ENCODE measurements at places on chromosomes 3 and 15.

DNA sequence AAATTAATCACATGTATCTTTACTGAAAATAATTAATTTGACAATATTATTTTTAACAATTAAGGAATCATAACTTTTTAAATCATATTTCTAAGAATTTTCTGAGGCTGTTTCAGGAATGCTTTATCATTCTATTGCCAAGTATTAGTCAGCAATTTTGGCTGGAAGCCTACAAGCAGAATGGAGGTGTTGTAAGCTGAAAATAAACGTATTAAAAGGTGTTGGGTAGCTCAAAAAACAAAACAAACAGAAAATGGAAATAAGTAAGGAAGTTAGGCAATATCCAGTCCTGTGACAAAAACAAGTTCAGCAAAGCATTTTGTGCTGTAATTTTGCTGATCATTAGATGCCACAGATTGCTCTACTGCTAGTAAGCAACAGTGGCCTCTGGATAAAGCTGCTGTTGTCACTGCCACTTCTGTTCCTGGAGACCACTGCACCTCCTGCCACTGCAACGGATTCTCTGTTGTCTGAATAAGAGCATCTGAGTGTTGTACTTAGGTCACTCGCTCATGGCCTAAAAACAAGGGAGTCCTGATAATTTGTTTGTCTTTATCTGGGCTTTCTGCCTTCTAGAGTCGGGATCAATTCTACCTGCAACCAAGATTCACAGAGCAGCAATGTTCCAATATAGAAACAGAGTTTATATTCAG lies 63.5 kb upstream of the SLITRK3 start:
- H3K36me3 ChIP-seq = no peaks in the 10 kb centered on the region
- H3K4me3 ChIP-seq = no peak overlapping the region
- no peaks in the 10 kb centered on the region for H3K4me1 ChIP-seq
- no peaks in the 10 kb centered on the region for H3K27me3 ChIP-seq
- no peak for DNase-seq

- no peaks in the 10 kb centered on the region for H3K27me3 ChIP-seq
- DNase-seq = no peak
- H3K36me3 ChIP-seq = no peaks in the 10 kb centered on the region
- peaks cover 11% of the 10 kb centered on the region for H3K4me1 ChIP-seq
- H3K4me3 ChIP-seq = peak within 1 kb of the TSS; percentile 63
Measured at GRCh38 chr15:40843885-40844695, at the start of gene SPINT1. Gene SPINT1, plus strand, starts transcription at chr15:40844048. Its CDS starts 507 bp downstream, at chr15:40844555.

DNA sequence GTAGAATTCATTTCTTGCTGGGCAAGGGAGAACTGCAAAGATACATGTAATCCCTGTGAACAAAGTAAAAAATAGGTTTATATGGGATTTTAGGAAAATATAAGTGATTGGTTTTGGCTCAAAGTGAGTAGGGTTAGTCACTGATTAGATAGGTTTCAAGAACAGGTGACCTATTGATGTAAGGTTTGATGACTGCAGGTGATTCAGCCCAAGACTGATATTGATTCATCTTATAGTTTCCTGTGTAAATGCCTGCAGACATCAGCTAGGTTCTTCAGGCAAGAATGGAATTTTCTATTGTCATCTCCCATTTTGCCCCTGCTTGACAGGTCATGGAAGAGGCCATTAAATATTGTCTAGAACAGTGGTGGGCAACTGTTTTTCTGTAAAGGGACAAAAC lies 23.9 kb upstream of the ARID3B start:
- no peak overlapping the region for H3K27ac ChIP-seq
- no peaks in the 10 kb centered on the region for H3K27me3 ChIP-seq
- H3K4me3 ChIP-seq = no peak overlapping the region
- no peaks in the 10 kb centered on the region for H3K4me1 ChIP-seq

DNA sequence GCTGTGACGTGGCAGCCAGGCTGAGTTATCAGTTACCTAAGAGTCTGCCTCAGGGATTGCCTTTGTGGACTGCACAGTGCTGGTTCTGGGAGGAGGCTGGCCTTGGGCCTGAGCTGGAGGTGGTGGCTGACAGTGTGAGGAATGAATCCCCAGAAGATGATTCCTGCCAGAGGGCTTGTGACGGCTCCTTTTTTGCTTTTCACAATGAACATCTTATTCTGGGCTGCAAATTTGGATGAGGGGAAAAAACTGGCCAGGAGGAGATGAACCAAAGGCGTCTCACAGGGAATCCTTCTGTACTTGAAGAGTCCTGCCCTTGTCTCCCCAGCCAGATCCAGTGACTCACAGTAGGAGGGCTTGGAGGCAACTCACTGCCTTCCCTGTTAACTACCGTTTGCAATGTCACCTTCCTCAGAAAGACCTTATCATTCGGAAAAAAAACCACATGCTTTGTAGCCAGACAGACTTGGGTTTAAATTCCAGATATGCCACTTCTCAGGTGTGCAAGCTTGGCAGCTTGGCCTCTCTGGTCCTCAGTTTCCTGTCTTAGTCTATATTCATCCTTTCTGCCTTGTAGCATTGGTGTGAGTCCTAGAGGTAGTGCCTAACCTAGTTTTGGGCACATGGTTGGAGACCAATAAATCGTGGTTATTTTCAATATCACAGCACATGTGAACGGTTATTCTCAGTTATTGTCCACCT lies 19.1 kb downstream of the ST6GAL1 start:
- H3K27ac ChIP-seq = peak overlapping the region; percentile 86
- no peak overlapping the region for H3K4me3 ChIP-seq
- H3K4me1 ChIP-seq = peaks cover 10% of the 10 kb centered on the region

- no peaks in the 10 kb centered on the region for H3K4me1 ChIP-seq
- H3K36me3 ChIP-seq = no peaks in the 10 kb centered on the region
- DNase-seq = no peak
- H3K4me3 ChIP-seq = no peak overlapping the region
- H3K27me3 ChIP-seq = no peaks in the 10 kb centered on the region
Measured at GRCh38 chr3:41574900-41575299, 375.6 kb downstream of the CTNNB1 start.

DNA sequence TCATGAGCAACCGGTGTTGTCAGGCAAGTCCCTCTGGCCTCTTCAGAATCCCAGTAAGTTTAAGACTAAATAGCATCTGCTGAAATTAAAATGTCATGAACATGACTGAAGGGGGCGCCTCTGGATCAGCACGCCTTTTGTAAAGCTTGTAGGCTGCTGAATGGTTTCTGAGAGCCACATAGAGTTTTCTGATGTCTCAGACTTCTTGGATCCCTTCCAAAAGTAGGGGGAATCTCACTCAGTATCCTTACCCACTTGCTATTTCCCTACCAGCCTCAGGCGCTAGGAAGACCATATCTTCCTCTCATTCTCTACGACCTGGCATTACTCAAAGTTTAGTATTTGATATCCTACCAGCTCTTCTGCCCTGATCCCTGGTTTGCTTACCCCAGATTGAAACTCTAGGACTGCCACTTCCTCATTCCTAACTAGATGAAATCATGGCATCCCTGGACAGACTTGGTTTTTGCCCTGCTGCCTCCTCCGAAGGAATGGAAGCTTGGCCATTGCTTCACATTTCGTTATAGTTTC lies 62.7 kb upstream of the CD47 start:
- H3K4me3 ChIP-seq = no peak overlapping the region
- no peaks in the 10 kb centered on the region for H3K4me1 ChIP-seq
- DNase-seq = no peak
- H3K27me3 ChIP-seq = no peaks in the 10 kb centered on the region
- H3K36me3 ChIP-seq = no peaks in the 10 kb centered on the region

DNA sequence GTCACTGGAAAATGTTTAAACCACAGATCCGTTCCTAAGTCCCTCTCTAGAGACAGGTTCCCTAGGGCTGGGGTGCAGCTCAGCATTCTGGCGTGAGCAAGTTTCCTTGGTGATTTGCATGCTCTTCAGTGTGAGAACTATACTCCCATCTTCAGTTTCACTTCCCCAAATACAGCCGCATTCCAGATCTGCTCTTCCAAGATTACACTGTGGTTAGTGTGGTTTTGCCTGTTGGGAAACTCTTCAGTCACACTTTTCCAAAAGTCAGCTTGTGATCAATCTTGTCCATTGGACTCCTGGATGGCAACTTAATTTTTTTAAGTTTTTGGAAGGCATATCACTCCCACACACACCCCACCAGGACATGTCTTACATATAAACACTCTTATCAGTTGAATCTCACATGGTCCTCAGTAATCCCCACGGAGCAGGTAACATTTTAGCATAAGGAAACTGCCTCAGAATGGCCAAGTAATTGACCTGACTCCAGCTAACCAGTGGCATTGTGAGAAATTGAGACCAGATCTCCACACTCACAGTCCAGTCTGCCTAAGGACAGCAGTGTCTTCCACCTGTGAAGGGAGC lies 33.5 kb upstream of the PTPN23 start:
- peaks cover 33% of the 10 kb centered on the region for H3K36me3 ChIP-seq
- H3K4me3 ChIP-seq = no peak overlapping the region
- no peaks in the 10 kb centered on the region for H3K27me3 ChIP-seq
- no peaks in the 10 kb centered on the region for H3K4me1 ChIP-seq
- H3K27ac ChIP-seq = no peak overlapping the region

- H3K36me3 ChIP-seq = no peaks in the 10 kb centered on the region
- no peak for DNase-seq
- no peak overlapping the region for H3K27ac ChIP-seq
- no peak overlapping the region for H3K4me3 ChIP-seq
Measured at GRCh38 chr3:180828723-180829408, 83.6 kb upstream of the FXR1 start.

DNA sequence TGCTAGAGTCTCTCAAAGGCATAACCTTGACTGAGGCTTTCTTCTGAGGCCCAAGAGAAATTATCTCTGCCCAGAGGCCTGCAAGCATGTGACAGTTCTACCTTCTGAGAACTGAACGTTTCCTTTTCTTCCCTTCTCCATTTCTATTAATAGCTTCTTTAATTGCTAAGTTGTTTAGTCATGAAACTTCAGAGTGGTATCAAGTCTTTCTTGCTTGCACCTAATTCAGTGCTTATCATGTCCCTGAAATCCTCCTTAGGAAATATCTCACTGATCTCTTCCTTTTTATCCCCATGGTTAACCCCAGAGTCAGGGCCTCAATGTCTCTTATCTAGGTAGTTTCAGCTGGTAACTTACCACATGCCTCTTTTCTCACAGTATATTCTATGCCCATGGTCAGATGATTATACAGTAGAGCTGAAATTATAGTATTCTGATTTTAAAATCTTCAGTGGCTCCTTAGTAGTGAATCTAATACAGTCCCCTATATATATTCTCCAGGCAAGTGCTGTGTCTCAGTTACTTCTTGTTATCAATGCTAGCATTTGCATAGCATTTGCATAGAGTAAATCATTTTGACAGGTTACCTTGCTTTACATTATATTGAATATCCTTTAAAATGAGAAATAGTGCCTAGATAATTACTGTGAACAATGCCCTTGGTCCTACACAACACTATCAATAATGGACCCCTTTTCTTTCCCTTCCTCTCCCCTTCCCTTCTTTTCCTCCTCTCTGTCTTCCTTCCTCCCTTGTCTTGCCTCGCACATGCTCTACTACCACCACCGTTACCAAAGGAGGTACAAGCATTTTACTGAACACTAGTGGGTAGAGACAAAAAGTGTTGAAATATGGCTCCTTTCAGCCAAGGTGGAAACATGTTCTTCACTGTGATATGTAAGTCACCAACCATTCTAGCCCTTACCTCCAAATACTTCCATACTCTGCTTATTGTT lies 33.0 kb downstream of the KBTBD8 start:
- no peaks in the 10 kb centered on the region for H3K4me1 ChIP-seq
- no peak for DNase-seq
- H3K4me3 ChIP-seq = no peak overlapping the region
- H3K27me3 ChIP-seq = no peaks in the 10 kb centered on the region
- H3K27ac ChIP-seq = no peak overlapping the region
- H3K36me3 ChIP-seq = no peaks in the 10 kb centered on the region

DNA sequence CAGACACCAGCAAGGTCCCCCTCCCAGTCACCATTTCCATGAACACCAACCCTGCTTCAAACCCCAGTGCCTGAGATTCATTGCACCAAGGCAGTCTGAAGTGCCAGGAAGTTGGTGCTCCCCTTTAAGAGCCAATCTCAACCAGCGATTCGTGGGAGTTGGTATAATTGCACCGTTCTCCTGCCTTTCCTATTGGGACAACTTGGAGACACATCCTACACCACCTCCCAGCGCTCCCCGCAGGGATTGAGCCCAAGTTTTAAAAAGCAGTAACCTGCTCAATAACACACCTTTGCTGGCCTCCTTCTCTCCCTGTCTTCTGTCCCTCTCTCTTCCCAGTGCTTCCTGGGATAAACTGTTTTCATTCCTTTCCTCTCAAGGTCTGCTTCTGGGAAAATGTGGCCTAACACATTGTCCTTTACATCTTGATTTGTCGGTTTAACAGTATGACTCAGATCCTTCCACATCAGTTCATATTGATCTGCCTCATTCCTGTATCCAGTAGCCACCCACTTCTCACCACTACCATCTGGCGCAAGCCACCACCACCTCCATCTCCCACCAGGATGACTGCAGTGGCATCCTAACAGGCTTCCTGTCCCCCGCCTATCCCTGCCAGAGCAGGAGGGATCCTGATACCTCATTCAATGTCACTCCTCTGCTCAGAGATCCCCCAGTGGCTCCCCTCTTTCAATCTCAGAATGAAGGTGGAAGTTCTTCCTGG lies 37.8 kb upstream of the HRH1 start:
- H3K4me3 ChIP-seq = no peak overlapping the region
- H3K36me3 ChIP-seq = no peaks in the 10 kb centered on the region
- H3K4me1 ChIP-seq = no peaks in the 10 kb centered on the region
- H3K27me3 ChIP-seq = no peaks in the 10 kb centered on the region
- no peak overlapping the region for H3K27ac ChIP-seq
- DNase-seq = no peak

GRCh38 chr3:141020143-141020830 lies 30.9 kb upstream of the SPSB4 start:
- H3K27me3 ChIP-seq = no peaks in the 10 kb centered on the region
- H3K4me1 ChIP-seq = no peaks in the 10 kb centered on the region
- no peaks in the 10 kb centered on the region for H3K36me3 ChIP-seq
- DNase-seq = no peak

- DNase-seq = no peak
- no peak overlapping the region for H3K4me3 ChIP-seq
- H3K4me1 ChIP-seq = no peaks in the 10 kb centered on the region
- H3K27ac ChIP-seq = no peak overlapping the region
- H3K27me3 ChIP-seq = no peaks in the 10 kb centered on the region
Measured at GRCh38 chr3:162569314-162569713, 1072.7 kb downstream of the OTOL1 start.

DNA sequence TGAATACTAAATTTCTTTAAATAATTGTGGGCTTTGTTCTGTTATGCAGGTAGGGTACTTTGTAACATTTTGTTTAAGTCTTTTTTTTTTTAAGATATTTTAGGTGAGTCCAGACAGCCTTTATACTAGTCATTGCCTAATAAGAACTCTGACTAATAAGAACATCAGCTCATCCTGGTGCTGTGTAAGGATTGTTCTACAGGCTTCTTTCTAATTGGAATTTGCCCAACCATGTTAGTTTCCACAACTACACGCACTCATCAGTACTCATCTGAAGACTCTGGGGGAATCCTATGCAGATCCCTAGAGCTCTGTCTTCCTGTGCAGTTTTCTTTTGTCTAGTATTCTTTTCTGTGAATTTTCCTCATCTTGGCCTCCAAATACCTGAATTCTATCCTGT lies 741.8 kb downstream of the IGSF11 start:
- no peaks in the 10 kb centered on the region for H3K4me1 ChIP-seq
- no peak overlapping the region for H3K27ac ChIP-seq
- no peaks in the 10 kb centered on the region for H3K27me3 ChIP-seq
- no peak for DNase-seq
- no peak overlapping the region for H3K4me3 ChIP-seq

GRCh38 chr15:33200903-33201302 lies 6.4 kb upstream of the FMN1 start:
- DNase-seq = no peak
- H3K27ac ChIP-seq = no peak overlapping the region
- H3K4me1 ChIP-seq = no peaks in the 10 kb centered on the region
- H3K27me3 ChIP-seq = no peaks in the 10 kb centered on the region
